ENCODE measurements at places on chromosomes 5 and 9.
A peak's percentile ranks its signal among the peaks of the same experiment; 100 is the strongest.

DNA sequence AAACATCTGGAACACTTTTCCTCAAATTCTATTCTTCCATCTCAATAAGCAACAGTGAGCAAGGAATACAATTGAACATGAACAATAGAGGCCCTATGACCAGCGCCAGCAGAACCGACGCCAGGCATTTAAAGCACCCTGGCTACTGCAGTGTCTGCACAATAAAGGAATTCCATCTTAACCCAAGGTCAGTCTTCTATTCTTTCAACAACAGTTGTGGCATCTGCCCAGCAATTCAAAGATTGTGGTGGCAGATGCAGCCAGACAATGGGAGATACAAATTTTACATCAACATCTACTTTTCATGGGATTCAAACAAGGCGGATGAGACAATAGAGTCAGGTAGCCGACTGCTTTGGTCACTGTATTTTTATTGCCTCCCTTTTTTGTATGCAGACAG lies 65.9 kb downstream of the ELL2 start:
- no peak for DNase-seq

DNA sequence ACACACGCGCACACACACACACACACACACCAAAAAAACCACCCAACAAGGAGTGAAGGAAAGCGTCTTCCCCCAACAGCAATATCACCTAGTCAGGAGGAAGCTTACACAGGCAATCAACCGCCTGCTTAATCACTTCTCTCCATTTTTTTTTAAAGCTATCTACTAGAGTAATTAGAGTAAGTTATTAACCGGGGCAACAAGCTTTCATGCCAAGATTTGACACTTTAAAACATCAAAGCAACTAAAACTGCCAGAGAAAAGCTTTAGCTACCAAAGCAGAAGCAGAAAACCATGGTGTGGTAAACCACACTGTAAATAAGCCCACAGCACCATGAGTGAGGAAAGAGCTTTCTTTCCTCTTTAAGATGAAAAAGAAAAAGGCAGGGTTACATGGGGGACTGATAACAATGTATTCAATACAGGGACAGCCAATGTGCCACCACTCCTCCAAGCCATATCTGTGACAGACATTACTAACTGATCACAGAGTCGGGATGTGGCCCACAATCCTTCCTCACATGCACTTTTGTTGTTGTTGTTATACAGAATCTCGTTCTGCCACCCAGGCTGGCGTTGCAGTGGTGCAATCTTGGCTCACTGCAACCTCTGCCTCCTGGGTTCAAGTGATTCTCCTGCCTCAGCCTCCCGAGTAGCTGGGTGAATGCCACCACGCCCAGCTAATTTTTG lies 282.1 kb downstream of the CRB2 start:
- no peak for DNase-seq

DNA sequence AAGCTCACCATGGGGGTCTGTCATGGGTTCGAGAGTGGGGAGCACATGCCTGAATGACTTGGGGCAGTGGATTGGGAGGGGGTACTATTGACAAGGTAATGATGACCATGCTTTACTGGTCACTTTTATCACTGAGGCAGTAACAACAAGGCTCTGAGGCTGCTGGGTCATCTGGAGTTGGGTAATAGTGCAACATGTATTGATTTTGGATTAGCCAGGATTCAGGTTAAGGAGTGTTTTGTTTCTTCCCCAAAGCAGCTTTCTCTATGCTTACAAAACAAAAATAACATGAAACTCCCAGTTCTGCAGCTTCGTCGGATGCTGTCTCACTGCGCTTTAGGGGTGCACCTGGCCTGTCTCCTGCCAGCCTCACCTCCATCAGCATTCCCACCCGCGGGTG lies 155.3 kb downstream of the GADD45G start:
- no peak for DNase-seq

DNA sequence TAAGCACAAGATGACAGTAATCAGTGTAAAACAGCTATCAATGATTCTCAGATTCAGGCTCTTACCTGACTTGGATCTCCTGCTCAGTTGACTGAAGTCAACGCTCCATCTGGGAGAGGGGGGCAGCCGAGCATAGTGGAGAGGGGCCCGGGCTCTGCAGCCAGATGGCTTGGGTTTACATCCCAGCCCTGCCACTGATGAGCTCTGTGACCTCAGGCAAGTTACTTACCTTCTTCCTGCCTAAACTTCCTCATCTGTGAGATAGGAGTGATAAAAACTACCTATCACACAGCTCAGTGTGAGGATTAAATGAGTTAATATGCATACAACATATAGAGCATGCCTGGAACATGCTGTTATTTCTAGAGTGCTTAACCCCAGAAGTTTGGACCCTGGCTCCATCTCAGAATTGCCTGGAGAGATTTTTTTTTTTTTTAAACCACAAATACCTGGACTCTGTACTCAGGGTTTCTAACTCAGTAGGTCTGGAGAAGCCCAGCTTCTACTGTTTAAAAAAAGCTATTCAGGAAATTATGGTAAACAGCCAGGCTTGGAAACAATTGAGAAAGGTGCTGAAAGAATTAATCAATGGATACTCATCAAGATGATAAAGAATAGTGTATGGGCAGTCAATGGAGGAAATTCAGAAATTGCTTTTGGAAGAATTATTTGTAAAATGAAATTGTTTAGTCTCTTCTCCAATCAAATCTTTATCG lies 72.2 kb downstream of the ANKRD55 start:
- no peak for DNase-seq

- no peak for DNase-seq
Measured at GRCh38 chr5:178198706-178199105, 5.6 kb upstream of the HNRNPAB start.

DNA sequence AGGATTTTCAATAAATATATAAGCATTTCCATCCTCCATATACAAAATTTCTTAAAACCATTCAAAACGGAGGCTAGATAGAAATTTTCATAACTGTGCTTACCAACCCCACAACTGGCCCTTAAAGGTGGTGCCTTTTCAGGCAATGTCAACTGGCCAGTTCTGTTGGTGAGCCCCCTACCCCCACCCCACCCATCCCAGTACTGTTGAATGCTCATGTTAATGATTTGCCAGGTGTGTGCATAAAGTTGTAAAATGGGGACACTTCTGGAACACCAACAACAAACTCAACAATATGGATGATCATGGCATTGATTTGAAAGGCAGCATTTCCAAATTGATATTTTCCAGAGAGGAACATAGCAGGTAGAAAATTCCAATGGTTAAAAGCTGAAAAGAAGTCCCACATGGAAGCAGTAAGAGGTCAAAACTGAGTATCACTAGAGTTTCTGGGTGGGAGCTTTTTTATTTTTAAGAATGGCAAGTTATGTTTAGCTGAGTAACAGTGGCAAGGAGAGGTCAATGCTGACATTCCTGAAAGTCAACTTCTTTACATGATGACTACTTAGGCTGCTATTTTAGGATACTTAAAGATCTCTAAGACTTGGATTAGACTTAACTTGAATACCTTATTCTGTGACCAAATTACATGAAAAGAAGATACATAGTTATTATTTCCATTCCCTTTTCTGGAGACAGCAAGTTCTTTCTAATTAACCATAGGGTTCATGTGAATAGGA lies 2.7 kb downstream of the LEAP2 start:
- DNase-seq, result no peak

- no peak for DNase-seq
Measured at GRCh38 chr9:2771661-2772060, 54.4 kb downstream of the KCNV2 start.

GRCh38 chr9:136587944-136588662 lies 42.3 kb upstream of the NOTCH1 start:
- no peak for DNase-seq

GRCh38 chr5:96896806-96897205 lies 20.5 kb downstream of the ERAP2 start:
- DNase-seq, result no peak

DNA sequence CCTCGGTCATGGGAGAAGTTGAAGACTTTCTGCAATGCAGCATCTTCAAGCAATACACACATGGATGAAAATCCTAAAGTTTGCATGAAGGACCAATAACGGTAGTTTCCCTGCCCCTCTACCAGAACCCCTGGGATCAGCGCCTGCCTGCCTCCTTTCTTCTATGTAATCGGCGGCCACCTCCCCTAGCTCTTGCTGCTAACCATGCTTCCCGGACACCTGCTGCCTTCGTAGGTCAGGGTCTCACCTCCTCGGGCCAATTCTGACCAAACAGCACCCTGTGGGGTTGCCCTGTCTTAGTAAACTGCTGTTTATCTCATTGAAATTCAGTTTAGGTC lies 388 bp upstream of the MED10 start:
- no peak for DNase-seq

- peak; percentile 84 for DNase-seq
Measured at GRCh38 chr5:132820162-132820754, 7.2 kb downstream of the SOWAHA start.

DNA sequence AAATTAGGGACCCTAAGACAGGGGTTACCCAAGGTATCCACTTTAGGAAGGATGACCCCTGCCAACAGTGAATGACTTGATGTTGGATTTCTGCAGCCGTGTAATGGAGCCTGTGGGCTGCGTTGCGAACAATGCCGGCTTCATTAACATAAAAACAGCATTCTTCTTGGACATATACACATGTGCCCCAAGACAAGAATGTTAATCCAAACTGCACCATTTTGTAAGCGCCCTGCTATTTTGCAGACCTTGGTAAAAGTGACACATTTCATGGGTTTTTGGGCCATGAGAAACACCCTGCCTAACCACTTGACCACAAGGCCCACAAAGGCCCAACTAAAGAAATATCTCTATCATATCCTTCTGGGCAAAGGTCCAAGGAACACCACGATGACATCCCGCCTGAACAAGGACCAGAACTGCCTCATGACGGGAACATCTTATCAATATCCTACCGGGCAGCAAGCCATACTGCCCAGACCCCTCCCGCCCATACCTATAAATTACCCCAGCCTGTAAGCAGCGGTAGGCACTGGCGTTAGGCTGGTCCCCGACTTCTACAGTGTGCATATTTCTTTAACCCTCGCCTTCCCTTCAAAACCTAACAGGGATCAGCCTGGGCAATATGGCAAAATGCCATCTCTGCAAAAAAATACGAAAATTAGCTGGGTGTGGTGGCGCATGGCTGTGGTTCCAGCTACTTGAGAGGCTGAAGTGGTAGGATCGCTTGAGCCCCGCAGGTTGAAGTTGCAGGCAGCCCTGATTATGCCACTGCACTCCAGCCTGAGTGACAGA lies 9.7 kb upstream of the PDCD1LG2 start:
- DNase-seq, result no peak

DNA sequence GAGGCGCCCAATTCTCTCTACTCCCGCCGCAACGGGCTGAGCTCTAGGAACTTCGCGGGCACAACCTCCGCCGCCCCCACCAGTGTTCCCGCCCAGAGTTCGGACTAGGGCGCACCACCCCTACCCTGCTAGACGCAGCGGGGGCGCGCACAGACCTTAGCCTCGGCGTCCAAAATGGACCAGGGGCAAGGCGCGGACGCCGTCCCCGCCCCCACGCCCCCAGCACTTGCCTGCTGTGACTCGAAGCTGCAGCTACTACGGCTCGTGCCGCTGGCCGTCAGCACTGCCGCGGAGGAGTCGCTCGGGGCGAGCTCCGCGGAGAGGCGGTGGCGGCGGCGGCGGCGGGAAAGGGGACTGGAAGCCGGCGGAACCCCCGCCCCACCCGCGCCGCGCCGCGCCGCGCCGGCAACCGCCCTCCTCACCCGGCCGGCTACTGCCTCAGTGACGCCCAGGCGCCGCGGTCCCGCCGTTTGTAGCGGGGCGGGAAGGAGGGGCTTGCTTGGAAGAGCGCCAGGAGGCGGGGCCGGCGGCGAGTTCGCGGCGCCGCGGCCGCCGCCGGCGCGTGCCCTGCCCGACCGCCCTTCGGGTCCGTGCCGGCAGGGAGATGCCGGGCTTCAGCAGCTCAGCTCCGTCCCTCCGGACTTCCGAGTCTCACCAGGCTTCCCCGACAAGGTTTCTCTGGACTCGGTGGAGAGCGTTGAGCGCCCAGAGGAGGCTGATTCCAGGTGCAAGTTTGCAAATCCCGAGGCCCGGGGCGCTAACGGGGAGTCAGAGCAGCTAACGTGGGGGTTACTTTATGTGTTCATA lies 4.5 kb downstream of the ELAVL2 start:
- DNase-seq, result no peak

DNA sequence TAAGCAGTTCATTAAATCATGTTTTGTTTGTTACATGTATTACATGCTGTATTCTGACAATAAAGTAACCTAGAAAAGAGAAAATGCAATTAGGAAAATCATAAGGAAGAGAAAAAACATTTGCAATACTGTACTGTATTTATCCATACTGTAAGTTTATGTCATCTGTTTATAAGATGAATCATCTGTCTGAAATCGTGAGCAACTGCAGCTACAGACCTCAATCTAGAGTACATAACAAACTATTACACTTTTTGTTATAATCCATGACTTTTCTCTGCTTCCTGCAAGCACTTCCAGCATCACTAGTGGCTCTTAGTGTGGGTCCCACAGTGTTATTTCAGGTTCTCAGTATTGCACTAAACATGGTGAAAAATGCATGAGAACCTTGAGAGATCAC lies 144.4 kb upstream of the NR4A3 start:
- no peak for DNase-seq

- peak; percentile 96 for DNase-seq
Measured at GRCh38 chr5:134113902-134114875, at the start of gene TCF7. Gene TCF7, plus strand, starts transcription at chr5:134114681. Its CDS starts 226 bp downstream, at chr5:134114907.

DNA sequence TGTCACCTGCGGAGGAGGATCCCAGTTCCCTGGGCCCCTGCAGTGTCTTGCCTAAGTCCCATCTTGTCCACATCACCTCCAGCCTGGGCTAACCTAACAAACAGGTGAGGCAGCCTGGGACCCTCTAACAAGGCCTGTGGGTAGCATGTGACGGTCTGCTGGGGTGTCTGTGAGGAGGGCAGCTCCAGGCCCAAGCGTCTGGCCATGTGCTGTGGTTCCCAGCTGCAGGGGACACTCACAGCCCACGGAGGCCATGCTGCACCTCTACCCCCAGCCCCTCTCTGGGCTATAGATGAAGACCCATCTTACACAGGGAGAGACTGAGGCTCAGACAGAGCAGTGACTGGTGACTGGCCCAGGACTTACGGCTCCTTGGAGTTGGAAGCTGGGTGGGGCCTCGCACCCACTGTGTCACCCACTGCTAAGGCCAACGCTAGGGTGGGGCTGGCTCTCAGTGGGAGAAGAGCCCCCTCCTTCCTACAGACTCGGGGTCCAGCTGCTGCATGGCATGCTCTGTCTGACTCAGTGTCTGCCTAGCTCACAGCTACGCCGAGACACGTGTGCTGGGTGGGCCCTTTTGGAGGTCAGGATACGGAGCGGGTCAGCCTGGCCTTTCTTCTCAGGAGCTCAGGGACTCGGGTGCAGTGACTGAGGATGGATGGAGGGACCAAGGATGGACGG lies 40.8 kb upstream of the RNF130 start:
- no peak for DNase-seq
